Activated CD8-positive, alpha-beta memory T cell treated with anti-CD3 and anti-CD28 coated beads for 36 hours (primary cell): ENCODE measurements at places on chromosomes 2 and 18. TPM values are rescaled to one million over a fixed set of nuclear protein-coding genes. Genes with fewer than 3 reads are reported as not detected.

Gene CDK5R2
- not detected for total RNA-seq

Gene TNFAIP6
- not detected for total RNA-seq

Gene FRZB
- total RNA-seq = not detected

Gene POTEI
- not detected for total RNA-seq

Gene FER1L5
- not detected for total RNA-seq

Gene GPR45
- total RNA-seq = not detected

Gene STAT4
- 50.7 TPM for total RNA-seq

Gene CFAP221
- not detected for total RNA-seq

Gene MYCN
- not detected for total RNA-seq

Gene LIMS4
- total RNA-seq = 0.59 TPM

Gene LINC00305
- not detected for total RNA-seq

Gene IL1A
- 3.3 TPM for total RNA-seq

Gene MOCOS
- 0.19 TPM for total RNA-seq

Gene PHLPP1
- total RNA-seq = 14.9 TPM

Gene TRIM43
- total RNA-seq = not detected

Gene MDH1B
- 0.65 TPM for total RNA-seq

Gene COL3A1
- not detected for total RNA-seq

Gene LDLRAD4
- total RNA-seq = 36.8 TPM

Gene CRACDL
- total RNA-seq = 0.15 TPM

Gene FBLN7
- total RNA-seq = 3.7 TPM

Gene SERPINB3
- not detected for total RNA-seq

Gene PDE1A
- not detected for total RNA-seq

Gene MAL
- total RNA-seq = 29.5 TPM

Gene VAMP8
- total RNA-seq = 96.8 TPM

Gene AGXT
- total RNA-seq = not detected

Gene PRR30
- total RNA-seq = not detected

Gene SLC9A4
- 0.06 TPM for total RNA-seq

Gene ALPP
- total RNA-seq = not detected

Gene NETO1
- not detected for total RNA-seq

Gene INO80D
- 19.2 TPM for total RNA-seq

Gene TMBIM1
- total RNA-seq = 86.4 TPM

Gene SCN9A
- not detected for total RNA-seq

Gene SERPINB13
- total RNA-seq = not detected

Gene TRABD2A
- 28.5 TPM for total RNA-seq

Gene FOXD4L1
- 0.21 TPM for total RNA-seq

Gene SCG2
- not detected for total RNA-seq

Gene DSG4
- total RNA-seq = not detected

Gene ABCG8
- total RNA-seq = not detected

Gene NEB
- 0.02 TPM for total RNA-seq

Gene IL37
- total RNA-seq = not detected

Gene EGR4
- total RNA-seq = 0.48 TPM
